ENCODE measurements at places on chromosomes 5 and 9. TPM values are rescaled to one million over a fixed set of nuclear protein-coding genes. Genes with fewer than 3 reads are reported as not detected.

GRCh38 chr5:16809395-16810207 lies 126.5 kb downstream of the MYO10 start:
- DNase-seq: no peak

- no peak for DNase-seq
Observed at GRCh38 chr5:146703499-146703898, 175.1 kb downstream of the PPP2R2B start.

DNA sequence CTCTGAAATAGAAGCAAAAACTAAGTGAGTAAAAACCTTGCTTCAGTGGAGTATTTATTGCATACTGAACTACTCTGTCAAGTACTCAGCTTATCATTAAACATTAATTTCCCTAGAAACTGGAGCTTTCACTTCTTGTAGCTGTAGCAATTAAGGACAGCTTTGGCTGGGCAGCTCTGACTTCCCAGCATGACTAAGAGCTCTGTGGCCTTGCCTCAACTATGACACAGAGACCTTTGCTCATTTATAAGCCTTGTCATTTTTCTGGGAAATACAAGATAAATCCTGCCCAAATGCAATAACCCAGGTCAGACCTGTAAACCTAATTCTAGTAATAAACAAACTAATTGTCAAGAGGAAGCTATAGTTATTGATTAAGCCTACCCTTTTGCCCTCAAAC lies 65.4 kb upstream of the STK32A start:
- no peak for DNase-seq

DNA sequence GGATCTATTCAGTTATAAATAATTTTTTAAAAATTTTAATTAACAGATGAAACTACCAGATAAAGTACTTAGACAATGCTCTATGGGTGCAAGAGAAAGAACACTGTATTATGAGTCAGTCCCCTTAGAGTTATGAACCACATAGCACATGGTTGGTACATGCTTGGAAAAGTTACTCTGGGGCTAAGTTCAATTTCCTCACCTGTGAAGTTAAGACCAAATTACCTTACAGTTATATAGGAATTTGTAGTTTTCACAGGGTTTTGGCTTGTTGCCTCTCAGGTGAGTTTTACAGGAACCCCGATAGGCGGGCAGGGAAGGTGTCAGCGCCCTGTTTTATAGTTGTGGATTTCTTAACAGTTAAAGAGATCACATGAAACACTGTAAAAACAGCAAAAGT lies 1.2 kb downstream of the PANK3 start:
- DNase-seq: no peak

GRCh38 chr5:94503677-94504076 lies 114.7 kb downstream of the KIAA0825 start:
- DNase-seq: no peak

The PAEP gene
- not detected for total RNA-seq

DNA sequence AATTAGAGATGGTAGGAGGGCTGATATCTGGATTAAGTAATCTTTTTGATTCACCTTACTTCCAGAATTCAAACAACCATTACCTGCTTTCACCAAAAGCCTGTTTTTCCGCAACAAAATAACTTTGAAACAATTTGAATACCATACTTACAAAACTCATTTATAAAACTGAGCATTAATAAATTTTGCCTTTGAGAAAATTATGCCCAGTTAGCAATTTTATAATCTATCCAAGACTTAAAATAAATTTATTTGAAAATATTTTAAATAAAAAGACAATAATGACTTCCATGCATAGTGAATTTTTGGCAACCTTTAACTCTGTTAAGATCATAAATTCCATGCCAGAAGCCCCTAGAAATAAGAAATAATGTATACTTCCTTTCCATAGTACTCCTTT lies 71.3 kb upstream of the FTMT start:
- DNase-seq: no peak

Measured in breast epithelium (tissue), 4 donors.